CD14-positive monocyte (primary cell): ENCODE measurements at places on chromosomes 13 and 19.

DNA sequence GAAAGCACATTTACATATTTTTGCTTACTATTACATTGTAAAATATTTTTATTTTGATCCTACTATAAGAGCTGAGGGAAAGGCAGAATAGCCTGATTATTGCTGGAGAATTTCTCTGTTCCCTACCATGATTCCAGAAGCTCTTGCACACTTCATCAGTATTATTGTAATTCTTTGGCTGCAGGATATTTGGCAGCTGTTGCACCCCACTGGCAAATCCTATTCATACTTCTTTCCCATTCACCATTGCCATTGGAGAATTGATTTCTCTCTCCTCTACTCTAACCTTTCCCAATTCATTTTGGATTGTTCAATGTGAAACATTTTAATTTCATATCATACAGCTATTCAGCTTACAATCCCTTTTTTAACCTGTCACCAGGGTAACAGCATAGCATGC, 238.0 kb downstream of the GGACT start:
- DNase-seq = no peak

DNA sequence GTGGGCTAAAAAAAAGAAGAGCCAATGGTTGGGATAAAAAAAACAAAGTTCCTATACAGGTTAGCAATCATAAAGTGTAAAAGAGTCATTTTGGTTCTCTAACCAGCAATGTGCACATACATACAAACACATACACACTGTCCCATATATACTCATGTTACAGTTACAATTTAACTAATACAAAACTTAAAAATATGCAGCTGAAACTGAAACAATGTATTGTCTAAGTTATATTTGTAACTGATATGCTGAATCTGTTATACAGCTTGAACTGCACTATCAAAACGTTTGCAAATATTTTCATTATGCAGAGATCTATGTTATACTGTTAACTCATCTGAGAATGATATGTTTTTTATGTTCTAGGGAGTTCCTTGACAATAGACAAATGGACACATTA, 173.7 kb downstream of the KLF12 start:
- no peak for DNase-seq

DNA sequence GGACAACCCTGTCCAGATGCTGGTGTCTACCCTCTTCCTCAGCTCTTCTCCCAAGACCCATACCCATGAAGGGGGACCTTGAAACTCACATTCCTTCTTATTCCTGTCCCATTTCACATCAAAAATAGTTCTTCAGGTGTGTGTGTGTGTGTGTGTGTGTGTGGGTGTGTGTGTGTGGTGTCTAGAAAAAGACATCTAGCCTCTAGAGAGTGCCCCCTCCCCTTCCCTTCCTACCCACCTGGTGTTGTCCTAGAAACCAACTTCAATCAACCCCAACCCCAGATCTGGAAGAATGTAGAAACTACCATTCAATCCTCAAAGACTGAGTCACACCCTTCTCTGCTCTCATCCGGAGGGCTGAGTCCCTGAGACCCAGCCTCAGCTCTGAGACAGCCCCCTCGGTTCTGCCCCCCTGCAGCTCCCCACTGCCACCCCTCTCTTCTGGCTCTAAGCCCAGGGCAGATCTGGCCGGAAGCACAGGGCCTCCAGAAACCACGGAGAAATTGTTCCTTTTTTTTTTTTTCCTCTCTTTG, 3.5 kb downstream of the KCNN4 start:
- DNase-seq = peak; percentile 71

DNA sequence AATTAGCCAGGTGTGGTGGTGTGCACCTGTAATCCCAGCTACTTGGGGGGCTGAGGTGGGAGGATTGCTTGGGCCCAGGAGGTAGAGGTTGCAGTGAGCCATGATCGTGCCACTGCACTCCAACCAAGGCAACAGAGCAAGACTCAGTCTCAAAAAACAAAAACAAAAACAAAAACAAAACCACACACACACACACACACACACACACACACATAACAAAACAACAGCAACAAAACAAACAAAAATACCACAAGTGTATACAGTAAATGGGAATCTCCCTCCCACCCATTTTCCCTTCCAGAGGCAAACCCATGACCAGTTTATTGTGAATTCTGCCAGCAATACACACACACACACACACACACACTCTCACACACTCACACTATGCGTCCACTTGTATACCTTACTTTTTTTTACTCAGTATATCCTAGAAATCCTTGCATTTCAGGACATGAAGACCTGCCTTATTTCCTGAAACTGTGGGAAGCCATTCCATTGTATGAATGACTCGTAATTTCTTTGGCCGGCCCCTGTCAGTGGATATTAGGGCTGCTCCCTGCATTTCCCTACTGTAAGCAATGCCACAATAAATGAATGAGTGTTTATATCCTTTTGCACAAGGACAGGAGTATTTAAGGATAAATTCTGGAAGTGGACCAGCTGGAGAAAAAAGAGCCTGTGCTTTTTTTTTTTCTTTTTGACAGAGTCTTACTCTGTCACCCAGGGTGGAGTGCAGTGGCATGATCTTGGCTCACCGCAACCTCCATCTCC, 6.9 kb upstream of the PLEKHF1 start:
- DNase-seq = no peak

GRCh38 chr13:79767126-79767525, 286.2 kb downstream of the NDFIP2 start:
- DNase-seq = no peak

GRCh38 chr13:113020323-113021080, 51.5 kb downstream of the MCF2L start:
- no peak for DNase-seq

GRCh38 chr13:37959284-37959683, 89.7 kb upstream of the TRPC4 start:
- no peak for DNase-seq

- no peak for DNase-seq
These were observed 4.0 kb upstream of the KLK3 start for GRCh38 chr19:50850738-50851137.

DNA sequence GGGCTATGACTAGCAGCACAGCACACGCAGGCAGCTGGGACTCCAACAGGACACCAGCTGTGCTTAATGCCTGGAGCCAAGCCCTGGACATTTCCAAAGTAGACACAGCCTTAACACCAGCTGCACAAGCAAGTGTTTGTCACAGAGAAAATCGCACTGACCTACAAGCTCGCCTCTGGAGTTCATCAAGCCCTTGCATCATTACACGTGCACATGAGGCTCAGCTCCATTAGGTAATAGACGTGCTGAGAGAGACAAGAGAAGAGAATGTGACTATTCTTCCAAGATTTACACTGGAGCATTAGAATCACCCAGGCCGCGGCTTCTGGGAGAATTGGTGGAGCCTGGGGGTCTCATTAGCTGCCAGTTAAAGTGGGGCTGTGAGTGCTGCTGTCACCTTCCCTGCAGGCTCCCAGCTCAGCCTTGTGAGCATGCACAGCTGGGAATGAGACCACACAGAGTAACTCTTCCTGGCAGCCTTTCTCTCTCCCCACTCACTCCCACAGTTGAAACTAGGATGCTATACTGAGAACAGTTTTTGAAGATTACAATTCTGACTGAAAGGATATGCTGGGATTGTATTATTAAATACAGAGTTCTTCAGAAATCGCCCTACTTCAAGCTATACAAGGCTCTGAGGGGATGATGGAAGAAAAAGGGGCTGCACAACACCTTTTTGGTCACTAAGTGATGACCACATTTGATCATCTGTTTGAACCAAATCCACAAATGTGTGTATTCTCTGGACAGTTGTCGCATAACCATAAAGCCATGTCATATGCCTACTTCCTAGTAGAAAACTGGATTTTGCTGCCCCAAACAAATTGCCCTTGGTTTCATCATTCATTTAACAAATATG, 10.5 kb downstream of the STOML3 start:
- no peak for DNase-seq

DNA sequence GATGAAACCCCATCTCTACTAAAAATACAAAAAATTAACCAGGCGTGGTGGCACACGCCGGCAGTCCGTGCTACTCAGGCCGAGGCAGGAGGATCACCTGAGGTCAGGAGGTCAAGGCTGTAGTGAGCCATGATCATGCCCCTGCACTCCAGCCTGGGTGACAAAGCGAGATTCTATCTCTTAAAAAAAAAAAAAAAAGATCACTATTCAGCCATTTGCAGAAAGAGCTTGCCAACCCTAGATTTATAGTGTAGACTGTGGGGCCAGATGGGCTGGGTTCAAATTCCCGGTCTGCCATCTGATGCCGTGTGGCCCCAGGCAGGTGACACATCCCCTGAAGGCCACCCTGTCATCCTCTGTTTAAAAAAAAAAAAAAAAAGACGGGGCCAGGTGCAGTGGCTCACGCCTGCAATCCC, 28.9 kb downstream of the SMIM24 start:
- no peak for DNase-seq

- no peak for DNase-seq
These were observed 20.2 kb upstream of the MYDGF start for GRCh38 chr19:4690361-4690760.

DNA sequence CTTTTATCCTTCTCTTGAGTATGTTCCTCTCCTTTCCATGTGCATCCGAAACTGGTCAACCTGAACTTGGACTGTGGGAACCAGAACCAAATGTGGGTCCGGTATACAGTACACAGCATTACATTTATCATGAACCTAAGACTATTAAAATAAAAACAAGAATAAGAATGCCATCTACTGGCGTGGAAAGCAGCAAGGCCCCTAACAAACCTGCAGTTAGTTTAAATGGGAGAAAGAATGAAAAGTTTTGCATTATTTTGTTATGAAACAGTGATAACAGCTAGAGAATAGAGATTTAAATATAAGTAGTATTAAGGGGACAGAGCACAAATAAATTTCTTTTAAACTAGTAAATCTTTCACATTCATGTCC, 159.5 kb downstream of the RBM26 start:
- no peak for DNase-seq

DNA sequence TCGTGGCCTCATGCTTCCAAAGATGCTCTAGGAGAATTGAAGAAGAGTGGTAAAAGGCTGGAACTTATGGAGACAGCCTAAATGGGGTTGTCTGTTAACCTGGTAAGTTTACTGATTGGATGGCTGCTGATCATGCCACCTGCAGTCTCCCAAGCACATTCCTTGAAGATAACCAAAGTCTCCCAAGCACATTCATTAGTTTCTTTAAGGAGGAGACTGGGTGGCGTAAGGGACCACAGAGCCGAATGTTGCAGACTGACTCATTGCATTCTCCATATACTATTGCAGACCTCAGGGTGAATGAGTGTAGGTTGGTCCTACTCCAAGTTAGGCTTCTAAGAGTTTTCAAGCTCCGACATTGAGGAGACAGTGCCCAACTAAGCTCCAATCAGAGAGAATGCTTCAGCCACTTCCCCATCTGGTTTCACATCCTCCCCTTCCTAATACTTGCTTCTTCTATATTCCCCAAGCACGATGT, at the start of gene IGFL3:
Gene IGFL3, minus strand, starts transcription at position 51 of the 478 bp plus-strand sequence. Its CDS starts 39 bp downstream, at position 12.
- peak; percentile 27 for DNase-seq

- no peak for DNase-seq
These were observed 25.1 kb downstream of the RFX1 start for GRCh38 chr19:13981021-13981420.

DNA sequence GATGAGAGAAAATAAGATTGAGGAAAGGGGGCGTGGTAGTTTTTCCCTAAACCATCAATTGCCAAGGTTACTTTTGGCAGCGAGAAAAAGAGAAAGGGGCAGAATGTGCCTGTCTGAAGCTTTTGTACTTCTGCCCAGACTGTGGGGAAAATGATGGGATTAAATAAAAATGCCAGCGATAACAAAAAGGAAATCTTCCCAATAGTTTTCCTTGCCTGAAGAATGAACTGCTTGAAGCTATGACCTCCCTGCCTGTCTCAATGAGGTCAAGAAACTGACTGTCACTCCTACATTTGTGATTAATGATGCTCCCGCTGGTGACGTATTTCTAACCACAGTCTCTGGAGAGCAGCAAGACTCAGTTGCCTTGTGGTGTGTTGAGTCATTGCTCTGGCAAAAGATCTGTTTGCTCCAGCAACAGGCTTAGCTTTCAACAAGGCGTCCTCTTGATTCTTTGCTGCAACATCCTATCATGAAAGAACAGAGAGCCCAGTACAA, 1051.5 kb downstream of the DIAPH3 start:
- no peak for DNase-seq

- DNase-seq = no peak
These were observed 46.8 kb downstream of the MIPEP start for GRCh38 chr13:23842406-23842805.

GRCh38 chr13:92265408-92265807, 867.0 kb downstream of the GPC5 start:
- DNase-seq = no peak

DNA sequence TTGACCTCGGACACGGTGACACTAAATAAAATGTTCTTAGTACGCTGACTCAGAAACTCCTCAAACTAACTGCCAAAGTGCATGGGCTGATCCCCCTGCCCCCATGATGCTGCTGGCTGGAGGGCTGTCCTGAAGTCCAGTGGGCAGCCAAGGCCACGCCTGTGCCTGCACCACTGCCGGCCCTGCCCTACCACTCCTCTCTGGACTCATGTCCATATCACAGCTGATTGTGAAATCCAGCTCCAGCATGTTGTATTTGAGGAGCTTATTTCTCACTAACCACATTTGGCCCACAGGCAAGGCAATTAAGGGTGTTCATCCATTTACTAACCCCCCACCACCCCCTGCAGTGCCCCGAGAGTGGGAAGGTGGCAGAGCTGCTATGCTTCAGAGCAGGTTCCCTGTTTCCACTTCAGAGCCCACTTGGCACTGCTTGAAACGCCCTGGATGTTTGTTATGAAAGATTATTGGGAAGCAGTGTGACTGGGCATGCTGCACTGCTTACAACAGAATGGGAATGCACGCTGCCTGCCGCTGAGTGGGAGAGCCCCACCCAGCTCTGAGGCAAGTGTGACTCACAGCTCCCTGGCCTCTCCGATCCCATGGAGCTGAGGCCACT, 114.0 kb downstream of the UQCRFS1 start:
- DNase-seq = no peak

GRCh38 chr19:36058481-36059179, 3.9 kb downstream of the WDR62 start:
- DNase-seq = no peak

DNA sequence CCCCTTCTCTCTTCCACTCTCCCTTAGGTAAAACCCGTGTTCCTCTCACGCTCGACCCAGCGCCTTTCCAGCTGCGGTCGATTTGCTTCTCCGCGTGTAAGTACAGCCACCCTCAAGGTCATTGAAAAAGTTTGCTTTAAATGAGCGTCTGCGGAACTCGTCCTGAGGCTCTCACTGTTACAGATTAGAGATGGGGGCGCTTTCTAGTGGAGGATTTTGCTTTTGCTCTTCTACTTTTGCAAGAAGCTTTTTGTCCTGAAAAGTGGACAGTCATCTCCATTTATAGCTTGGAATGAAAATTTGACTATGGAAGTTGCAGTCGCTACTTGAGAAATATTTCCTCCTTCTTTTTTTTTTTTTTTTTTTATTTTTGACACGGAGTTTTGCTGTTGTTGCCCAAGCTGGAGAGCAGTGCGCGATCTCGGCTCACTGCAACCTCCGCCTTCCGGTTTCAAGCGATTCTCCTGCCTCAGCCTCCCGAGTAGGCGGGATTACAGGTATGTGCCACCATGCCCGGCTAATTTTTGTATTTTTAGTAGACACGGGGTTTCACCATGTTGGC, 595 bp upstream of the RAB20 start:
- DNase-seq = no peak
